Stimulated activated CD8-positive, alpha-beta memory T cell treated with anti-CD3 and anti-CD28 coated beads, Interleukin-7, amount 100 ng/mL, for 1 hour (primary cell): ENCODE measurements at places on chromosomes 2 and 18.

- DNase-seq: no peak
These were observed 72.0 kb upstream of the EPAS1 start for GRCh38 chr2:46225150-46225625.

DNA sequence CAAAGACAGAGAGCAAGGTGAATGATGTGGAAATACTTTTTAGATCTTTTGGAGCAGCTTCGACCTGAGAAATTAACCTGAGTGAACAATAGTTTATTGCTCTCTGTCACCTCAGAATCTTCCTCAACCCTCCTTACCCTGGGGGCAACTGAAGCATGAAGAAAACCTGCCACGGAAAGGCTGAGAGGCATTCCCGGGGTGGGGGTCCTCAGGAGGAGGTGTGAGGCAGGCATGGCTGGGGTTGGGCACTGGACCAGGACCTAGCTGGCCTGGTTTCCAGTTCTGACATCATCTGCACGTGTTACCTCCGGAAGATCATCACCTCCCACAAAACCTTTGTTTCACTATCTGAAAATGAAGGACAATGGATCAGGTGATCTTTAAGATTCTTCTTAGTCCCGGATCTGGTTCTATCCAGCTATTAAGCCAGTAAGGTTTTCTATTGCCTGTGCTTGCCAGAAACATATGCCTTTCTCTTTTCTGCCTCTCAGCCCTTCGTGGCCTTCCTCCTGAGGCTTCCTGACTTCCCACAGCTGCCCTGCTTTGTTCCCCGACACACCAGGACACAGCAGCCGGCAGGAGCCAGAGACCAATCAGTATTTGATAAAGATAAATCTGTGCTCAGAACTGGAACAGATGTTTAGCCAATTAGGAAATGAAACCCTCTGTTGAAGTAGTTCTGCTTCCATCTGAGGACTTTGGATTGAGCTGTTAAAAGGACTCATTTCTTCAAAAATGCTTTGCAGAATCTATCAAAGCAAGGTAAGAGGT, 232.5 kb downstream of the TDRD15 start:
- no peak for DNase-seq

DNA sequence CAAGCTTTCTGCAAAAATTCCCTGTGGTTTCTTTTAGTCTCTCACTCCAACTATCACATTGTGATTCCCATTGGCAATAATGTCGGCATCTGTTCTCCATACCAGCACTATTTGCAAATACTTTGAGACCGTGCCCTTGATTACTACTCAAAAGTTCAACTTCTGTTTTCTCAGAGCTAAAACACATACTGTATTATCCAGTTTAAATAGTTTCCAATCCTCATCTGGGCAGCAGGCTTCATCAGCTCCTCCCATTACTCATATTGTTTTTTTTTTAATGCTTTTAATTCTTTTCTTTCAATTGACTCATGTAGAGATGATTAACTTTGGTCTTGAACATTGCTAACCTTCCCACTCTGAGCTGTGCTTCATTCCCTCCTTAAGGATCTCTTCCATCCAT, 135.8 kb downstream of the METTL8 start:
- no peak for DNase-seq

GRCh38 chr2:188577231-188577630, 285.6 kb downstream of the GULP1 start:
- DNase-seq: no peak

DNA sequence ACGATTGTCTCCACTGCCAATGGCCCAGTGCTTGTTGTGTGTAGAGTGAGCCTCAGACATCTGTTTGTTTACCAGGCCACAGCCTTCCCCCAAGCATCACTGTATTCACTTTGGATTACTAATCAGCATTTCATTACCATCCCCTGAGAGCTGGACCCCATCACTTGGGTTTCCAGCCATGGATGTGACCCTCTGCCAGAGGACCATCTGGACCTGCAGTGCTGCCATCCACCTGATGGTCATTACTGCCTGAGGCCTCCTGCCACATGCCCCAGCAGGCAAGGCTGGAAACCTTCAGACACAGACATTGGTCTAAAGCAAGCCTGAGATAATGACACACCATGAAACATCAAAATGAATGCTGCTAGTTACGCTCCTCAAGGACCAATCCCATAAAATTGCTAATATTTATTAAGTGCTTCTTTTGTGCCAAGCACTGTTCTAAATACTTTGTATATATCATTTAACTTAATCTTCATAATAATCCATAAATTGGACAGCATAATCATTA, 2096.3 kb upstream of the CELF4 start:
- DNase-seq: no peak

DNA sequence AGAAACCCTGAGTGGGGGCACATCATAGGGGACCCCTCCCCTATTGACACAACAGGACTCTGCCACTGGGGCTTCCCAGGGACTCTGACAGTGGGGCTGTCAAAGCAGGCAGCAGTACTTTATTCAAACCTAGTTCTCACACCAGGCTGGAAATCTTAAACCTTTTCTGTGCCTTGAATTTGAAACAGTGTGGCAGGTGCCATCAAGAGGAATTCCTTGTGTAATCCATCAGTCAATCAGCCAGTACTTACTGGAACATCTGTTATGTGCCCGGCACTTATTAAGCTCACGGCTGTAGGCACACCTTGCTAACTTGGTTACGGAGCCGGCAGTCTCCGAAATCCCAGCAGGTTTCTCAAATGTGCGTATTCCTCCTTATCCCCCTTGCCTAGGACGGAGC, 12.0 kb downstream of the GLI2 start:
- no peak for DNase-seq

DNA sequence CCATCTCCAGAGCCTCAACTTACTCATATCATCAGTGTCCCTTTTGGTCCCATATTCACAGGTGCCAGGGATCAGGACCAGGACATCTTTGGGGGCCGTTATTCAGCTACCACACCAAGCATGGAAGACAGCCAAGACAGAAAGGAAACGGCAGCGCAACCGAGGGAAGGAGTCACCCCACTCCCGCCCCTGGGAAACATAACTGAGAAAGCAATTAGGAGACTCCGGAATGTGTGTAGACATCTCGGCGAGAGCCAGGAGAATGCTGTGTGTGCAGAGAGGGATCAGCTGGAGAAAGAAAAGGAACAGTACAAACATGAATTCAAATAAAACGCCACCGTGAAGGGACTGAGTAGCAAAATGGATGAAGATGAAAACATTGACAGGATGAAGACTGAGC, 13.4 kb upstream of the BOK start:
- DNase-seq: no peak

- no peak for DNase-seq
These were observed 401.6 kb downstream of the METTL4 start for GRCh38 chr18:2169656-2170055.

DNA sequence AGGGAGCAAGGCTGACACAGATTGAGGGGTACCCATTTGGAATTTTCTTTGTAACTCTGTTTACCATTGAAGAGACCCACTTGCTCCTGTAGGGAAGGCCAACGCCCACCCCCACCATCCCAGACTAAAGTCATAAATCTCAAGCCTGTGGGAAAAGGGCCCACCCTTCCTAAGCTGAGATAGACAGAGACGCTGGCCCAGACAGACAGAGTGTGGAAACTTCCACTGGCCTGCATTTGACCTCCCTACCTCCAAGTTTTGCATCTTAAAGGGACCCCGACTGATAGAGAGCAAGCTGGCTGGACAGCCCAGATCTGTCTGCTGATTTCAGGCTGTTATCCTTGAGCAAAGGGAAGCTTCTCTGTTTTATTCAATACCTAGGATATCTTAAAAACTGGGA, 48.2 kb upstream of the SLC14A2 start:
- DNase-seq: no peak

- no peak for DNase-seq
These were observed 322.9 kb downstream of the GBX2 start for GRCh38 chr2:235845245-235845644.

DNA sequence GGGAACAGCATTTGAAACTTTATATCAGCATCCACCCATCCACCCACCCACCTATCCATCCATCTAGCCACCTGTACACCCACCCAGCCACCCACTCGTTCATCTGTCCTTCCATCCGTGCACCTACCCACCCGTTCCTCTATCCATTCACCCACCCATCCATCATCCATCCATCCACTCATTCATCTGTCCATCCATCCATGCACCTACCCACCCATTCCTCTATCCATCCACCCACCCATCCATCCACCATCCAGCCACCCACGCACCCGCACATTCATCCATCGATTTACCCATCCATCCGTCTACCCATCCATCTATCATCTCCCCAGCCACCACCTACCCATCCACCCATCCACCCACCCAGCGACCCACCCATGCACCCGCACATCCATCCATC, 24.8 kb downstream of the LDLRAD4 start:
- DNase-seq: no peak

DNA sequence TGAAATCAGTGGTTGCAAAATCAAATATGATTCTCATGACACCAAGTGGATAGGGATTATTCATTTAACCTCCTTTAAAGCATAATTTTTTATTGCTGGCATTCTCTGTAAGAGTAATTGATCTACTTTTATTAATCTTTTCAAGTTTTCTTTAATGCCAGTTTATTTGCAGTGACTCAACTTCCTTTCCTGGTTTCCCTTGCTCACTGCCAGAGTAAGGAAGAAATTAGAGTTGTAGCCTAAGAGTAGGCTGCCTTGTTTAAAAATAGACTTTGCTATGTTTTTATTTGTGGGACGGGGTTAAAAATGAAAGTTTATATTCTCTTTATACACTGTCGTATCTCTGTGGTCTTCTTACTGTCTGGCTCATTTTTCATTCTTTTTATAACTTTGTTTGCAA, 148.6 kb downstream of the WDR7 start:
- DNase-seq: no peak

- DNase-seq: no peak
These were observed 466.3 kb downstream of the THSD7B start for GRCh38 chr2:137231628-137232027.
